GM06990 (cell line): ENCODE measurements at places on chromosomes 7 and 10.

- DNase-seq: no peak
These were observed 30.5 kb upstream of the PDZD8 start for GRCh38 chr10:117405730-117406129.

- no peak for DNase-seq
These were observed 57.6 kb upstream of the PDZD8 start for GRCh38 chr10:117432866-117433265.

- DNase-seq: no peak
These were observed 95.9 kb downstream of the DNMBP start for GRCh38 chr10:99913831-99914235.

- DNase-seq: no peak
These were observed 308.5 kb downstream of the WDR11 start for GRCh38 chr10:121159670-121160069.

DNA sequence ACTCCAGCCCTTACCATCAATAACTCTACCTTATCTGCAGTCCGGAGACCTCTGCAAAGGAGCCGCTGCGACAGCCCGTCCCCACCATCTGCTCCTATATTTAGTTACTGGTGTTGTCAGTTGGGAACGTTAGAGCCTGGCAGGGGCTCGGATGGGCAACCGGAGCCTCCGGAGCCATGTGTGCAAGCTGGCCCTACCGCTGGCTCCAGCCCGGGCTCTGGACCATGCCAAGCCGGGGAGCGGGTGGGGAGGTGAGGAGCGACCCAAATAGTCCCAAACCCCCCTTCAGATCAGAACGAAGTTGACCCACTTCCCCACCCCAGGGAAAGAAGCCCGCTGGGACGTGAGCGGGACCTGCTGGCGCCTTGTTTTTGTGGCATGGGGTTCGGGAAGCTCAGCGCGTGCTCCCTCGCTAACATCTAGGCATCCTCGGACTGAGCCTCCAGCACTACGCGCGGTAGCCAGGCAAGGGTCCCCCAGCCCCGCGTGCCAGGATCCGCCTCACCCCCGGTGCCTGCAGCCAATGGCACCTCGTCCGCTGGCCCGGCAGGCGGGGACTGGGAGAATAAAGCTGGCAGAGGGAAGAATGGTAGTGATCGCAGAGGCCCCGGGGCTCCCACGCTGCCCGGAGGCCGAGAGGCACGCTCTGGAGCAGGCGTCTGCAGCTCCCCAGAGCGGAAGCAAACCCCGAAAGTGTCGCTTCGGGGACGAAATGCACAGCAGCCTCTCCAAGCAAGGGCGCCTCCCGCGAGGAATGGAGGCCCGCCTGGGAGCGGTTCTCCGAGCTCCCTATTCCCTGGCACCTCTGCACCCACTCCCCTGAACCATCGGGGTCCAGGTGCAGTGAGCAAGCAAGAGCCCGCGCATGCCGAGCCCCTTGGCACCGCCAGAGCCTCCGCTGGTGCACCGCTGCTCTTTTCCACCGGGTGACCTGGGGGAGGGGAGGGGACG is 679 bp downstream of the LRRC20 start:
- no peak for DNase-seq

DNA sequence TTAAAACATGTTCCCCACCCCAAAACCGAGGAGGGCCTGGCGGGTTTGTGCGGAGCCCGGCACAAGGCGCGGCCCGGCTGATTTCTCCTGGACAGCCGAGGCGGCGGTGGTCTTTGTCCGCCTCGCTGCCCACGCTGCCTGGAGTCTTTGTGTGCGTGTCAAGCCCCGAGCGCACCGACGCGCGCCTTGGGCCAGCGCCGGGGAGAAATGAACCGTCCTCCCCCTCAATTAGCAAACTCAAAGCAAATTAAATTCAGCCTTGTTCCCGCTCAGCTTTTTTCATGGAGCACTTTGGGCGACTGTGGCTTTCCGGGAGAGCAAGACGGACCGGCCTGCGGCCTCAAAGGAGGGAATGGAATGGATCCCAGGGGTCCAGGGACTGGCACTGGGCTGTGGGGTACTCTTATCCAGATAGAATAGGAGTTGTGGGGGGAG is 4.1 kb downstream of the EMX2 start:
- DNase-seq: no peak

GRCh38 chr10:110474017-110474416 is 23.7 kb upstream of the DUSP5 start:
- DNase-seq: no peak

DNA sequence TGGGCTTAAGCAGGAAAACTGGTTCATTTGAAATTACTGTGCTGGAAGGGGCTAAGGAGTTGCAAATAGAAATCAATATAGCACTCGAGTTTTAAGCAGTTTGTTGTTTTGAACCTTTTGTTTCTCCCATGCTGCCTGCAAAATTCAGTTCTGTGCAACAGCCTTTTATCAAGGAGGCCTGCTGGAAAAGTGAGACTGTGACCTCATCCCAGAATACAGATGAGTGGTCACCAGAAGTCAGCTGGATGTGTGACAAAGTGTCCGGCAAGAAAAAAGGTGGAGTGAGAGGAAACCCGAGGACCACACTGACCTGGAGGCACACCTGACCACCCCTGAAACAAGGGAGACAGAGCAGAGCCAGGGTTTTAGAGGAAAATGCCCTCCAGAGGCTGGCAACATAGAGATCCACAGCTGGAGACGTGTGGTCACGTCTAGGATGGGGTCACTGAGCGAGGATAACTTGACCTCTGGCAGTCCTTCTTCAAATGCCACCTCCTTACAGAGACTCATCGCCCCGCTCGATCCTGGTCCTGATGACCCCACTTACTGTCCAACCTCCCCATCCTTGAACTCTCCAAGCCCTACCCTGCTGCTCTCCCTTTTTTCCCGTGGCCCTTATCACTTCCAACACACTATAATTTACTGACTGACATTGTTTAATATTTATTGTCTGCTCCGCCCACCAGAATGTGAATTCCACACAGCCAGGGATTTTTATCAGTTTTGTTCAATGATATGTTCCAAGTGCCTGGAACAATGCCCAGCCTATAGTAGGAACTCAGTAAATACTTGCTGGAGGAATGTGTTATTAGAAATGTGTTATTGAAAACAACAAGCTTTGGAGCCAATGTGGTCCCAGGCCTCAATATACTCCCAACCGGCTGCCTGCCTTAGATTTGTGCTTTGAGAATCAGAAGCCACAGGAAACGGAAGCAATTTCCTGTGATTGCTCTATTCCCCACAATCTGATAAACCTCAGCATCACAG is 243.8 kb downstream of the GLI3 start:
- no peak for DNase-seq

DNA sequence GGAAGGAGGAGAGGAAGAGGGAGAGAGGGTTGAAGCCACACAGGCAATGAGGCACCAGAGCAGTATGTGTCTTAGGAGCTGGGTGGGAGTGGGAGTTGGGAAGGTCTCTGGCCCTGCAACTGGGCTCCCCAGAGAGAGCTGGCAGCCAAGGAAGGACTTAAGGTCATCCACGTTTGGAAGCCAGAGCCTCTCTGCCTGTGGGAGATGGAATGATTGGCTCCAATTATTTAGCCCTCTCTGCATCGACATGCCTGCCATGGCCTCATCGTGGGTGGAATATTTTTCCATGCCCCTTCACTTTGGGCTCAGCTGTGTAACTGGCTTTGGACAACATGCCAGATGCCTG is 478.5 kb downstream of the RPS24 start:
- no peak for DNase-seq

- DNase-seq: no peak
These were observed 10.3 kb downstream of the SLC13A4 start for GRCh38 chr7:135717693-135718092.
